ENCODE measurements at places on chromosomes 2 and 18.

DNA sequence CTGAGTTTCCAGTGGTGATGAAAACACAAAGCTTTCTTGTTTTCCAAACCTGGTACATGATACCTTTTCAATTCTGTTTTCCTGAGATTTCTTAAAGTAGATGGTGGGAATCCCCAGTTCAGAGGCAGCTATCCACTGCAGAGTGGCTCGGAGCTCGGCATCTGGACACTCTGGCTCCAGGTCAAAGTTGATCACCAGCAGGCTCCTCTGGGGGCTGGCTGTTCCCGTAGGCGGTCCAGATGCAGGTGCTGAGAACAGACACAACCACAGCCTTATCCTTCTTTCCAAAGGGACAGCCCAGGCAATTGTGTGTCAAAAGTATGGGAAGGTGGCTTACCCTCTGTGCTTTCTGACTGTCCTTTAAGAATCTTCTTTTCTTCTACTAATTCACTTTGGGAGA is 119.5 kb downstream of the DAW1 start:
- no peak for DNase-seq

DNA sequence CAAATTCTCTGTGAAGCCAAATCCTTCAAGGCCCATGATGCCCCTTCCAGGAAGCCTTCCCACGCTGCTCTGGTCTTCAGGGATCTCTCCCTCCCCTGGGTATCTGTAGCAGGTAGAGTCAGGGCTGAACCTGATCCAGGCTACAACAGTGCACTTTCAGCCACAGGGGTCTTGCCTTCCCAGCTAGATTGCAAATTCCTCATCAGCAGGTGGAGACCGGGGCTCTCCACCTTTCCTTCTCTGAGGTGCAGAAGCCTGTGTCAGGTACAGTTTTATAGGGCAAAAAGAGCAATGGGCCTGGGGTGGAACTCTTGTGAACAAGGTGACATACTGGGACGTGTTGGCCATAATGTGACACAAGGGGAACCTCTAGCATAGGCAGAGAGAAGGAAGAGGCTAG is 312.9 kb downstream of the MYCN start:
- no peak for DNase-seq

DNA sequence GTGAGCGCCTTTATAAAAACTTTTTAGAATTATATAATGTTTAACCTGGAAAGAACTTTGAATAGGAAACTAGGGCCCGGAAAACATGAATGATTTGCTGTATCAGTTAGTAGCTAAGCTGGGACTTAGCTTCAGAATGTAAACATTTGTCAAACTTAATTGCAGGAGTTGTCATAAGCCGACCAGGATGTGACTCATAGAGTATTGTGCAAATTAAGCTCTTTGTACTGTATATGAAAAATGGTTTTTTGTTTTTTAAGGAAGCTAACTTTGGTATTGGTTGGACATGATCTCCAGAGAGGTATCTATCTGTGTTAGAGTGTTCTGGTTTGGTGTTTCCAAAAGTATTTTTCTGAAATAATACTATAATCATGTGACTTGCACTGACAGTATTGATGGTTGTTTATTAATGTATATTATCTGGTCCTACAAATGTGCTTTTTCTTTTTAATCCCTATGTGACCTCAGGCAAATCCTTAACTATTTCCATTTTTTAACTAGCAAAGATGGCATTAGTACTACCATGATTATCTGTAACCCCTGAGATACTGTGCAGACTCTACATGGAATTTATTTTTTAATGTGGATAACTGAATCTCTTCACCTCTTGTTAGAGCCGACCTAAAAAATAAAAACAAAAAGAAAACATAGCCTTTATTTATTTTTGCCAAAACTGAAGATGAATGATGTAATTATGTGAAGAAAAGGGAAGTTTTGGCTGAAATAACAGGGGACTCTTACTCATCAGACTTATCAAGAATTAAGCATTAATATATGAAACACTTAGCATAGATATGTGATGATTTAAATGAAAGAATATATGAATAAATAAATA is 11.7 kb downstream of the YIPF4 start:
- no peak for DNase-seq

- no peak for DNase-seq
These were observed 30.1 kb upstream of the ASB1 start for GRCh38 chr2:238396663-238397062.

GRCh38 chr2:40106061-40106460 is 327.0 kb upstream of the THUMPD2 start:
- no peak for DNase-seq

- no peak for DNase-seq
These were observed 6.0 kb upstream of the GLI2 start for GRCh38 chr2:120729406-120730399.

- DNase-seq: no peak
These were observed 87.0 kb downstream of the EPB41L3 start for GRCh38 chr18:5456577-5457461.

GRCh38 chr18:37985126-37985525 is 419.5 kb upstream of the CELF4 start:
- no peak for DNase-seq

DNA sequence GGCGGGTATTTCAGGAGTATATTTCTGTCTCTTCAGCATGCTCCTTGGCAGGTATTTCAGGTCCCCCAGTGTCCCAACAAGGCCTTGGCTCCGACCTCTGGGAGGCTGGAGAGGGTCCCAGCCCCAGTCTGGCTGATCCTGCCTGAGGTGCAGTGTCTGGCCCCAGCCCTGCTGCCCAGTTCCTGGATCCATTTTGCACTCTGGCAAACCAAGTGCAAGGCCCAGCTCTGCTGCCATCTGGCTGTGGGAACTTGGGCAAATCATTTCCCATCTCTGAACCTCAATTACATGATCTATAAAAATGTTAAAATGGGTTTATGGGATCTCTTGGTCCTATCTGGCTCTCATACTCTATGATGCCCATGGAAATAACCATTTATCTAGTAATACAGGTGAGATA is 63.6 kb downstream of the ZBTB7C start:
- DNase-seq: no peak

GRCh38 chr2:222693837-222694236 is 22.4 kb downstream of the MOGAT1 start:
- DNase-seq: no peak

DNA sequence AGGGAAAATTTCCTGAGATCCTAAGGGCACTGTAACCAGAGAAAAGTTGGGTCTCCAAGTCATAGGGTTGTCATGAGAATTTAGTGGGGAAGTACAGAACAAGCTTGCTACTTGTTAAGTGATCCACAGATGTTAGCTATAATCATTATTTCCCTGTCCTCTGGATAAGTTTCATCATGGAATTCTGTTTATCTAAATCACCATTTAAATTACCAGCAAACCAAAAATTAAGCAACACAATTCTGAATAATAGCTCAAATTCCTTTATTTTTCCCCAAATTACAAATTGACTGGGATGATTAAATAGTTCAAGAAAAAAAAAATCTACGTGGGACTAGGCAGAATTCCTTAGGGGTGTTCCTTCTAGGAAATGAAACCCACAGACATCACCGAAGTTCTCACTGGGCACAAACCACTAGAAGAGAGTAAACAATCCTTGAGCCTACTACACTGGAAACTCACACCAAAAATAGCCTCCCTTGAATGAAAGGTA is 159.5 kb downstream of the COL6A3 start:
- no peak for DNase-seq

- DNase-seq: no peak
These were observed 27.7 kb upstream of the KDM3A start for GRCh38 chr2:86413296-86414094.

GRCh38 chr2:68931799-68932198 is 20.9 kb downstream of the GKN2 start:
- no peak for DNase-seq
